T-cell (primary cell): ENCODE measurements at places on chromosomes 4 and X. TPM values are rescaled to one million over a fixed set of nuclear protein-coding genes. Genes with fewer than 3 reads are reported as not detected.
A peak's percentile ranks its signal among the peaks of the same experiment; 100 is the strongest.

- no peak overlapping the region for H3K4me3 ChIP-seq
- H3K36me3 ChIP-seq = no peaks in the 10 kb centered on the region
- DNase-seq = no peak
- no peak overlapping the region for H3K27ac ChIP-seq
- no peaks in the 10 kb centered on the region for H3K27me3 ChIP-seq
- H3K4me1 ChIP-seq = no peaks in the 10 kb centered on the region
Observed at GRCh38 chrX:28042260-28042659, 61.0 kb upstream of the DCAF8L1 start.

DNA sequence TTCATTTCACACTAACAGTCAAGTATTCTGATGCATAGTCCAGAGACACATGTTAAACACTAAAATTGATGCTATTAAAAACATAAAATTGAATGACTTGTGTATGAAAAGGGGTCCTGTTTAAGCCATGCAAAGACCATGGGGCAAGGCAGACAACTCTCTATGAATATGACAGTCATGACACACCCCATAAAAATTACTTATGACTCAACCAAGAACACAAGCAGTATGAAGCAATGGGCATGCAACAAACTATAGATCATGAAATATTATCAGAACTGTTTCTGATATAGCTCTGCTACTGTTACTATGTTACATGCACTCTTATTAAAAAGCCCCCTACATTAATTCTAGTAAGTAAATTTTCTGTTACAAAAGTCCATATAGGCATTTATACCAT is 57.5 kb upstream of the ZCCHC13 start:
- peaks cover 9% of the 10 kb centered on the region for H3K36me3 ChIP-seq
- H3K27me3 ChIP-seq = no peaks in the 10 kb centered on the region
- H3K4me3 ChIP-seq = no peak overlapping the region
- no peak for DNase-seq
- H3K4me1 ChIP-seq = no peaks in the 10 kb centered on the region
- H3K27ac ChIP-seq = no peak overlapping the region

DNA sequence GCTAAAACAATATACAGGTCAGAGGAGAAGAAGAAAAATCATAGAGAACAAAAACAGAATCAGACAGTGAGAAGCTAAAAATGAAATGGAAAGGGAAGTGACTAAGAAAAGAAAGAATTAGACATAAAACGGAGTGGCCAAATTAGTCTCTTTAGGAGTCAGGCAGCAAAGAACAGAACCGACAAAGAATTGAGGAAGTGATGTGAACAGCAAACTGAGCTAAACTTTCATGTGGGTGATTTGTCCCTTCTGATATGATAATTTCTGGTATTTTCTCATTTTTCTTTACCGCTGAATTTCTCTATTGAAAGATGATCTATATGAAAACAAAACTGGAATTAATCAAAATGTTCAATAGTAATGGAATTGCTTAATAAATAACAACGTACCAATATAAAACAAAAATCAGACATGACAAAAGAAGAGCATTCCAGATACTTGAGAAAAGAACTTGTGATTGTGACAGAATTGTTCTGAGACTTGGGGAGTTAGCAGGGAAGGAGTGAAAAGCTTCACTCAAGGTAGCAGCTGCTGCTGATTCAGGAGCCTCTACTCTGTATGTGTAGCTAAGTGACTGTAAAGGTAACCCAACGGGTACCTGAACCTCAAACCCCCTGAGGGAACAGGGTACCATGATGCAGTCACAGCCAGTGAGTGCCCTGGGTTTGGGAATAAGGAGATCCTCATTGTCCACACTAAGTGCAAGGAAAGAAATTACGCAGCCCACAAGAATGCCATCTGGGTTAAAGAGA is 8.8 kb downstream of the TAPT1 start:
- no peak overlapping the region for H3K27ac ChIP-seq
- no peaks in the 10 kb centered on the region for H3K27me3 ChIP-seq
- H3K36me3 ChIP-seq = peaks cover 13% of the 10 kb centered on the region
- H3K4me3 ChIP-seq = no peak overlapping the region
- no peak for DNase-seq

- H3K4me3 ChIP-seq = no peak overlapping the region
- no peaks in the 10 kb centered on the region for H3K27me3 ChIP-seq
- no peaks in the 10 kb centered on the region for H3K36me3 ChIP-seq
- DNase-seq = no peak
Observed at GRCh38 chrX:37755025-37755424, 24.8 kb upstream of the CYBB start.

- no peak overlapping the region for H3K27ac ChIP-seq
- no peaks in the 10 kb centered on the region for H3K4me1 ChIP-seq
- H3K36me3 ChIP-seq = no peaks in the 10 kb centered on the region
- no peaks in the 10 kb centered on the region for H3K27me3 ChIP-seq
- no peak overlapping the region for H3K4me3 ChIP-seq
- no peak for DNase-seq
Observed at GRCh38 chrX:94065091-94065490, 391.1 kb downstream of the FAM133A start.

- H3K27me3 ChIP-seq = no peaks in the 10 kb centered on the region
- no peak for DNase-seq
- no peaks in the 10 kb centered on the region for H3K4me1 ChIP-seq
- H3K36me3 ChIP-seq = no peaks in the 10 kb centered on the region
Observed at GRCh38 chr4:87500092-87500462, 29.1 kb downstream of the SPARCL1 start.

- H3K4me3 ChIP-seq = no peak overlapping the region
- H3K27me3 ChIP-seq = no peaks in the 10 kb centered on the region
- no peak for DNase-seq
- no peak overlapping the region for H3K27ac ChIP-seq
Observed at GRCh38 chr4:46484881-46485280, 95.0 kb upstream of the GABRA2 start.

DNA sequence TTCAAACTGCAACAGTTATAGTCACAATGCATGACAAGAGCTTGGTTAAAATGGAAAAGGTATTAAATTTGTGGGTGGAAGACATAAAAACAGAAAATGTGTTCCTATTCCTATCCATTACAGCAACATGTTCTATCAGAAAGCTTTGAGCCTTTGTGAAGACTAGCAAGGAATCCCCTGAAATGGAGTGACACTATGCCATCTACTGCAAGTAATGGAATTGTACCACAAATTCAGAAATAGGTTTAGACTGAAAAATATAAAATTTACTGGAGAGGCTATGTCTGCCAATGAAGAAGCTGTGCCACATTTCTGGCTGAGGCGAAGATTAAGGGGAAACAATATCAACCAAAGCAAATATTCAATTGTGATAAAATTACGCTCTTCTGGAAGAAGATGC is 247.9 kb downstream of the ADAM29 start:
- H3K27me3 ChIP-seq = no peaks in the 10 kb centered on the region
- no peak overlapping the region for H3K27ac ChIP-seq
- no peak for DNase-seq
- no peak overlapping the region for H3K4me3 ChIP-seq
- no peaks in the 10 kb centered on the region for H3K36me3 ChIP-seq
- no peaks in the 10 kb centered on the region for H3K4me1 ChIP-seq

DNA sequence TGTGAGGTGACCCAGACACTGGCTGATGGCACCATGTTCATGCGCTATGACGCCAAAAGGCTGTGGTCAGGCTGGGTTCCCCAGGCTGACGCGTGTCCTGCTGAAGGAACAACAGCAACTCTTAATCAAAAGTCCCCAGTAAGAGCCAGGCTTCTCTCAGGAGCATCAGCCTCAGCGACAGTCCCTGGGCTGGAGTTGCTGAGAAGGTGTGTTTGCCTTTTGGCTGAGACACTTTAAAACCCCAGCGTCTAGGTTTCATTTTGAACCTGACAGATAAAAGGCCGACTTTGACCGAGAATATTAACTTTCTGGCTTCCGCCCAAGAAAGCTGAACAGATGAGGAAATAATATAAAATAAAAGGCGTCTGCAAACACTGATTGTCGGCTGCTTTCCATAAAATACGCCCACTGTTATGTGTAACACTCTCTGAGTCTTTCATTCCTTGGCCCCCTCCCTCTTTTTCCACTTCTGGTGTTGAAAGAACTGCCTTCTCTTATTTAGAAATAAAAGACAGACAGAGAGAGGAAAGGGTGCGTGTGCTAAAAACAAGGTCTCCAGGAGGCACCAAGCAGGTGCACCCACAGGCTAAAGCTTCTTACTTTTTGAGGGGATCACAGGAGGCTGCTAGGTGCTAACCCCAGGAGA is 373.6 kb downstream of the MID1IP1 start:
- no peaks in the 10 kb centered on the region for H3K4me1 ChIP-seq
- peak; percentile 29 for DNase-seq
- H3K4me3 ChIP-seq = no peak overlapping the region
- H3K27me3 ChIP-seq = no peaks in the 10 kb centered on the region
- peak overlapping the region; percentile 72 for H3K27ac ChIP-seq

DNA sequence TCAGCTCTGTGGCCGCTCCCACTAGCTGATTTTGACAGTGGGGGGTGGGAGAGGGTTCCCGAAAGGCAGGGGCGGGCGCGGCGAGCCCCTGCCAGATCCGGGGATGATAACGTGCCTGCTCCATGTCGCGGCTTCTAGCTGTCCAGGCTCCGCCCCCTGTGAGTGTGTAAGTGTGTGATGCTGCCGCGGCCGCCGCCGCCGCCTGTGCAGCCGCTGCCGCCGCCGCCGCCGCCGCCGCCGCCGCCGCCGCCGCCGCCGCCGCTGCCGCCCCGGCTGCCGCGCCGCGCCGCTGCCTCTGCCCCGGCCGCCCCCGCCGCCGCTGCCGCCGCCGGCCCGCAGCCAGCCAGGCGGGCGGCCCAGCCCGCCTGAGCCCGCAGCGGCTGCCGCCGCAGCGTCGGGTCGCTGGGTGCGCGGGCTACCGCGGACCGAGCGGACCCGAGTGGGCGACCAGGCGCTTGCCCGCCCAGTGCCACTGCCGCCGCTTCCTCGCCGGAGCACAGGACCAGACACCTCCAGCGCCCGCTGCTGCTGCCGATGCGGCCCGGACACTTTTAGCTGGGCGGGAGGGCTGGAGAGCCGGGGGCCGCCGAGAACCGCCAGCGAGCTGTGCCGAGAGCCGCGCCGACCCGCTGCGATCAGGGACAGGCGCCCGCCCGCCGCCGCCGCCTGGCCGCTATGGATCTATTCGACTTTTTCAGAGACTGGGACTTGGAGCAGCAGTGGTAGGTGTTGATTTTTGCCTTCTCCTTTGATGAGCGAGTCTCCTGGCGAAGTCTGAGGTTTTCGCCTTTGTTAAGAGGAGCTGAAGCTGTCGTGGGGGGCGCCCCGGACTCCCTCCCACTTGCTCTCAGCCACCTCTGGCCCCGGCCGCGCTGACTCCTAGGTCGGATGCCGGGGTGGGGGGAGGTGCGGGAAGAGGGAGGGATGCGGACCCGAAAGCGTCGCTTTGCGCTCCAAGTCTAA is at the start of gene AFF2:
Gene AFF2, plus strand, starts transcription at position 195 of the 963 bp plus-strand sequence. Its CDS starts 481 bp downstream, at position 676.
- H3K4me3 ChIP-seq = peak within 1 kb of the TSS; percentile 49
- no peak within 1 kb of the TSS for H3K27ac ChIP-seq
- H3K36me3 ChIP-seq = no peaks in the 10 kb centered on the region
- no peaks in the 10 kb centered on the region for H3K4me1 ChIP-seq
- peaks cover 26% of the 10 kb centered on the region for H3K27me3 ChIP-seq
- peak; percentile 32 for DNase-seq

- H3K27ac ChIP-seq = no peak overlapping the region
- H3K4me3 ChIP-seq = no peak overlapping the region
- no peaks in the 10 kb centered on the region for H3K36me3 ChIP-seq
- H3K27me3 ChIP-seq = no peaks in the 10 kb centered on the region
- no peak for DNase-seq
Observed at GRCh38 chr4:100164808-100165760, 25.2 kb downstream of the DDIT4L start.

GRCh38 chr4:53572600-53572994 is 18.7 kb downstream of the LNX1 start:
- H3K36me3 ChIP-seq = no peaks in the 10 kb centered on the region
- H3K27me3 ChIP-seq = no peaks in the 10 kb centered on the region
- H3K4me1 ChIP-seq = no peaks in the 10 kb centered on the region
- no peak overlapping the region for H3K4me3 ChIP-seq
- H3K27ac ChIP-seq = no peak overlapping the region

- H3K4me1 ChIP-seq = no peaks in the 10 kb centered on the region
- H3K27ac ChIP-seq = no peak overlapping the region
- no peak for DNase-seq
- no peak overlapping the region for H3K4me3 ChIP-seq
- no peaks in the 10 kb centered on the region for H3K27me3 ChIP-seq
Observed at GRCh38 chrX:112643721-112644120, 36.0 kb downstream of the LHFPL1 start.

DNA sequence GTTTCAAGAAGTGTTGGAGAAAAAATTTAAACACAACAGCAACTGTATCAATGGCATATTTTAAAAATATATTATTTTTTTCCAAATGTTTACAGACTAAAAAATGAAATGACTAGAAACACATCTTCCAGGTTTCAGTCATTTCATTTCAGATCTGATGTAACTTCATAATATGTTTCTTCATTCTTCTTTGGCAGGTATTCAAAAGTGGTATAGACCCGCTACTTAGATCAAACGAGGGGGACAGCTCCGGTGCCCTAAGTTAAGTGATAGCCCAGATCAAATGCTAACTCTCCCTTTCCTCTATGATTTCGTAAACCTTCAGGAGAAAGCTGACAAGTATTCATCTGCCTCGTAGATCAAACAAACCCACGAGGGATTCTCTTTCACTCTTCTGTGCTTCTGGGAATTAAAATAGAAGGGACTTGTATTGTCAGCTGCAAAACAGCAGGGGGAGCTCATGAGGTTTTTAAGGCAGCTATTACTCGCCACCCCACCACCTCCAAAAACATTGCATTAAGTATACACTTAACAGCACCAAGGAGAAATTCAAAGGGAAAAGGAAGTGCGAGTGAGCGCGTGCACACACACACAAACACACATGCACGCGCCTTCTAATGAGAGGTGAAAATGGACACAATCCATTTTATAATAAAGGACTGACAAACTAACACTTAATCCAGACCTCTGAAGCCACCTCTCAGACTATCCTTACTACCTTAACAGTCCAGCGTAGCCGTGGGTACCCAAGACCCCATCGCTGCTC is 21.4 kb downstream of the HELT start:
- H3K36me3 ChIP-seq = no peaks in the 10 kb centered on the region
- H3K27ac ChIP-seq = no peak overlapping the region
- H3K4me3 ChIP-seq = no peak overlapping the region
- peak; percentile 48 for DNase-seq
- peaks cover 5% of the 10 kb centered on the region for H3K27me3 ChIP-seq

DNA sequence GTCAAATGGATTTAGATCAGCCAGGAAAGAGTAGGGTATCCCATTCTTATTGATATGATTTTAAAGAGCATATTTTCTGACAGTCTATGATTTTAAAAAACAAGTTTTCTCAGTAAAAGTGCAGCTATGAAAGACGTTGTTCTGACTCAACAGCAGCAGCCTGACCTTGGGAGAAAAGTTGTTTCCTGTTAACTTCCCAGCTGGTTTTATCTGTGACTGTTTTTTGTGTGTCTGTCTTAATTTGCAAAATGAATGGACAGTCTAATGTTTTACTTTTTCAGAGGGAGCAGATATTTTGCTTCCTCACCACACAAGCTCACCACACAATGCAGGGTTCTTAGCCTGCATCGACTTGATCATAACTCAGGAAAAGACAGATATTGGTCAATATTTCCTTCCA is 764 bp upstream of the MTHFD2L start:
- peak overlapping the region; percentile 65 for H3K27ac ChIP-seq

KIAA1210 gene
- total RNA-seq = not detected

VCX3B gene
- total RNA-seq = not detected

SMIM31 gene
- total RNA-seq = not detected

ABHD18 gene
- 21.7 TPM for total RNA-seq

IL2 gene
- 0.50 TPM for total RNA-seq

BEX5 gene
- total RNA-seq = 5.4 TPM

GNRHR gene
- not detected for total RNA-seq

PABPC4L gene
- total RNA-seq = not detected

NUDT10 gene
- 0.47 TPM for total RNA-seq

HPSE gene
- total RNA-seq = 6.1 TPM

FGFRL1 gene
- total RNA-seq = 14.9 TPM

CHST7 gene
- 3.3 TPM for total RNA-seq

TEX13B gene
- not detected for total RNA-seq

BRS3 gene
- not detected for total RNA-seq
